Transverse colon (tissue), 4 donors: ENCODE measurements at places on chromosomes 4 and X. TPM values are rescaled to one million over a fixed set of nuclear protein-coding genes. Genes with fewer than 3 reads are reported as not detected.

Gene MTNR1A
- 7.0 TPM for total RNA-seq

DNA sequence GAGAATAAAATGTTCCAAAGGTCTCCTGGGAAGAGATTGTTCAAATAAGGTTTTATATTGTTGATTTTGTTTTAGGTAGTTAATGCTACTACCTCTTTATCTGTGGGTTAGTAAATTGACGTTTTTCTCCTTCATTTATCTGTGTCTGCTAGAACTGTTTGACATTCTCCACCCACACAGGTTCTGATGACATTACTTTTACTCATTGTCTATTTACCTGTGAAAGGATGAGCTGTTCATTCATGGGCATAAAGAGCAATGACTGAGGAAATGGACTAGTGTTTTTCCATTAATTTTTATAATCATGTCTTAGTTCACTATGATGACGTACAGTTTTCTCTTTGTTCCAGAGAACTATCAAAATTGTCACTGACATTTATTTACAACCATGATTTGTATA, 75.6 kb downstream of the CPE start:
- DNase-seq, result no peak
- H3K27ac ChIP-seq, result no peak overlapping the region
- H3K27me3 ChIP-seq, result no peaks in the 10 kb centered on the region
- no peaks in the 10 kb centered on the region for H3K36me3 ChIP-seq
- H3K4me3 ChIP-seq, result no peak overlapping the region

GRCh38 chr4:6343939-6344408, 74.3 kb downstream of the WFS1 start:
- DNase-seq, result no peak
- peaks cover 32% of the 10 kb centered on the region for H3K27me3 ChIP-seq
- no peaks in the 10 kb centered on the region for H3K36me3 ChIP-seq

DNA sequence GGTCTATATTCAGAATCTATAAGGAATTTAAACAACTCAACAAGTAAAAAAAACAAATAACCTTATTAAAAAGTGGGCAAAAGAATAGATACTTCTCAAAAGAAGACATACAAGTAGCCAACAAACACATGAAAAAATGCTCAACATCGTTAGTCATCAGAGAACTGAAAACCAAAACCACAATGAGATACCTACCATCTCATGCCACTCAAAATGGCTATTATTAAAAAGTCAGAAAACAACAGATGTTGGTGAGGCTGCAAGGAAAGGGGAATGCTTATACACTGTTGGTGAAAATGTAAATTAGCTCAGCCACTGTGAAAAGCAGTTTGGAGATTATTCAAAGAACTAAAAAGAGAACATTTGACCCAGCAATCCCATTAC, 201.6 kb downstream of the QDPR start:
- H3K27ac ChIP-seq, result no peak overlapping the region
- no peaks in the 10 kb centered on the region for H3K27me3 ChIP-seq
